ENCODE measurements at places on chromosomes 4 and X.

DNA sequence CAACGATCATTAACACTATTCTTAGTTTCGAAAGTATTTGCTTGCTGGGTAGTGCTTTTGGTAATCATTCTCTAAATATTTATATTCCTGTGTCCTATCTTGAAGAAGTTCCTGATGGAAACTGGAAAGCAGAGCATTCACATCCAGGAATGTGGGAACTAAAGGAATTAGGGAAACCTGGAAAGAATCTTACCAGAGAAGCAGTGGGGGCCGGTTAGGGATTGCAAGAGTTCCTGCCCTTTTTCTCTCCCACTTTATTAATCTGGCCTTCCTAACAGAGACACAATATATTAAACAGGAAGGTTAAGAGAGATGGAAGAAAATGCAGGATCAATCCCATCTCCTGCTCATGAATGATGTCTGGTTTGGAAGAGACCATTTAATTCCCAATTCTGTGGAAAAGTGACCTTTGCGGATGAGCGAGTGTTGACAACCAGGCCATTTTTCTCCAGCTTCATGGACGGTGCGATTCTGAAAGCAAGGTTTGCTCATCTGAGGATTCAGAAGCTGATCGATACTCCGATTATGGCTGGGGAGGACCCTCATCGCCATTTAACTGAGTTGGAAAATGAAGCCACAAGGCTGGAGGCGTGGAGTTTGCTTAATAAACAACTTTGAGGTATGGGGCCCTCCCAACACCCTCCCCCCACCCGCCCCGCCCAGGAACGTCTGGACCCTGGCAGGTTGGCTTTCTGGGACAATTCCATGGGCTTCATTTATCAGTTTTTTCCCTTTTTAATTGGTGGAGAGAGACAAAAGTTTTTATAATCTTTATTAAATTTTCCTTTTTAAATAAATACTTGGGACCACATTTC lies 52.3 kb downstream of the C4orf51 start:
- H3K4me1 ChIP-seq: peaks cover 15% of the 10 kb centered on the region
- peak overlapping the region; percentile 41 for H3K27ac ChIP-seq
- peak overlapping the region; percentile 88 for H3K4me3 ChIP-seq
- peaks cover 14% of the 10 kb centered on the region for H3K27me3 ChIP-seq
- DNase-seq: no peak
- H3K36me3 ChIP-seq: peaks cover 3% of the 10 kb centered on the region

DNA sequence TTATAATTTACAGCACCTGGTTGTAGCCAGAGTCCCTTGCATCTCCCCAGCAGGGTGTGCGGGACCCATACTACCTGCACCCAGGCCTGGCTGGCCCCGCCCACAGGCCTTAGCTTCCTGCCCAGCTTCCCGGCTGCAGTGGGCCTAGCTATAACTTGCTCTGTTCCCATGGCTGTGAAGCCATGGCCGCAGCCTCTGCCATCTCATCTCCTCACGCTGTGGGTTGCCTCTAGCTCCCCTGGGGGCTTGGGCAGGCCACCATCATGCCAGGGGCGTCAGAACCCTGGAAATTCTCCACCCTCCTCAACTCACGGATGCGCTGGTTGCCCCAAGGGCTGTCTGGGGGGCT lies 26.1 kb upstream of the SORBS2 start:
- DNase-seq: no peak
- no peaks in the 10 kb centered on the region for H3K36me3 ChIP-seq
- H3K27ac ChIP-seq: no peak overlapping the region
- no peak overlapping the region for H3K4me3 ChIP-seq
- no peaks in the 10 kb centered on the region for H3K4me1 ChIP-seq

DNA sequence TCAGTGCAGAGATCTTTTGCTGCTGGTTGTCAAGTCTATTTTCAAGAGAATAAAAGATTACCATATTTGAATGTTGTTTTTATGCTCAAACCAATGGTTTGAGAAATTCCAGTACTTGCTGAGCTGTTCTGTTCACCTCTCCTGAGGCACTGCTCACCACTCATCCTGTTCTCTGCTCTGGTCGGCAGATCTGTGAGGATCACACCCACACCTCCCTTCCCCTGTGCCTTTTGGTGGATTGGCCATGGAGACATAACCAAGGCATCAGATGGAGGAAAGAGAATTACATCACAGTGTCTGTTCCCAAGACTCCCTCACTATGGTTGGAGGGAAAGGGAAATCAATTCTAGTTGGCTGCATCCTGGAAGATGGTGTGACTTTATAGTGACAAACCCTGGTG lies 391.6 kb downstream of the ARHGAP24 start:
- DNase-seq: no peak
- no peak overlapping the region for H3K4me3 ChIP-seq
- H3K4me1 ChIP-seq: no peaks in the 10 kb centered on the region

DNA sequence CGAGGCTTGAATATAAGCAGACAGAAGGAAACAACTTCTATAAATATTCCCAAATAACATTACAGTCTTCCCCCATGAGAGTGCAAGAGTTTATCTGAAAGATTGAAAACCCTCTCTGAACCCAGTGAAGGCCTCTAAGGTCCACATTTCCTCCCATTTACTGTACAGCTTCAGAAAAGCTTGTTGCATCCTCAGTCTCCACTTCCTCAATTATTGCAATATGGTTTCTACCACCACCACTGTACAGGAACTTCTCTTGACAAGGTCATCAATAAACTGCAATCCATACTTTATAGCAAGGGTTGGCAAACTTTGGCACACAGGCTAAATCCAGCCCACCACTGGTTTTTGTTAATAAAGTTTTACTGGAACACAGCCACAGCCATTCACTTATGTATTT lies 239.0 kb downstream of the THOC2 start:
- H3K36me3 ChIP-seq: no peaks in the 10 kb centered on the region
- H3K4me1 ChIP-seq: no peaks in the 10 kb centered on the region
- H3K27ac ChIP-seq: no peak overlapping the region
- DNase-seq: no peak
- no peaks in the 10 kb centered on the region for H3K27me3 ChIP-seq

- H3K36me3 ChIP-seq: no peaks in the 10 kb centered on the region
- no peak overlapping the region for H3K27ac ChIP-seq
- DNase-seq: no peak
- no peaks in the 10 kb centered on the region for H3K27me3 ChIP-seq
- H3K4me3 ChIP-seq: no peak overlapping the region
These were observed 47.9 kb upstream of the LINC00632 start for GRCh38 chrX:140661643-140662042.

All from T-helper 17 cell (primary cell).